ENCODE measurements at places on chromosomes 5 and 9.

DNA sequence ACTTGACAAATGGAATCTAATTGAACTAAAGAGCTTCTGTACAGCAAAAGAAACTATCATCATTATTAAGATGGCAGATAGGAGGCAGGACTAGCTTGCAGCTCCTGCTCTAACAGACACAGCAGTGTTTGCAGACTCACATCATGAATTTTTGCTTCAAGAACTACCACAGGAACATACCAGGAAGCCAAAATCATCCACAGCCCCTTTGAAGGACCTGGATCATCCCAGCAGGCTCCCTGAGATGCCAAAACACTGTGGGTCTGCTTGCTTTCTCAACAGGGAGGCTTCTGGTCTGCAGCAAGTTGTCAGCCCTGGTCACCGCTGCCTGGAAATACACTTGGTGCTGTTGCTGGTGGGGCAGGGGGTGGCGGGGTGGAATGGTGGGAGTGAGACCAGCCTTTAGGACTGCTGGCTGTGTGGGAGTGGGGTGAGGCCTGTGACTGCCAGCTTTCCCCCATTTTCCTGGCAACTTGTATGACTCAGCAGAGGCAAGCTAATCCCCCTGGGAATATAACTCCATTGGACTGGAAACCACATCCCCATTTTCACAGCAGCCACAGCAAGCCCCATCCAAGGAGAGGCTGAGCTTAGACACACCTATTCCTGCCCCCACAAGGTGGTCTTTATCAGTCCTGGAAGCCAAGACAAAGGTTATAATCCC is 533.8 kb upstream of the CYLC2 start:
- DNase-seq = no peak

DNA sequence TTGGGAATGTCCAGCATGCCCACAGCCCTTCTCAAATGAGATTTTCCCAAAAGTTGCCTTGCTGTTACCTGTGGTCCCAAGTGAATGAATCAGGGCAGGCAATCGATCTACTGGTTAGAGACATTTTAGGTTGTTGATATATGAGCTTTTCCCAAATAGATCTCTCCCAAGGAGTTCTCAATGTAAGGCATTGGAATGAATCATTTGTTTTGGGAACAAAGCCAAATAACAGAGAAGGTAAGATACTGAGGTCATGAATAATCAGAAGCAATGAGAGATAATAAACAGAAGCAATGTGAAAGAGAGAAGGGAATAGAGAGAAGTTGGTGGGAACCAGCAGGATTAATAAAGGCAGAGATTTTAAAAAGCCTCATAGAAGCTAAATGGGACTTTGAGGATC is 93.6 kb upstream of the FER start:
- DNase-seq = no peak

DNA sequence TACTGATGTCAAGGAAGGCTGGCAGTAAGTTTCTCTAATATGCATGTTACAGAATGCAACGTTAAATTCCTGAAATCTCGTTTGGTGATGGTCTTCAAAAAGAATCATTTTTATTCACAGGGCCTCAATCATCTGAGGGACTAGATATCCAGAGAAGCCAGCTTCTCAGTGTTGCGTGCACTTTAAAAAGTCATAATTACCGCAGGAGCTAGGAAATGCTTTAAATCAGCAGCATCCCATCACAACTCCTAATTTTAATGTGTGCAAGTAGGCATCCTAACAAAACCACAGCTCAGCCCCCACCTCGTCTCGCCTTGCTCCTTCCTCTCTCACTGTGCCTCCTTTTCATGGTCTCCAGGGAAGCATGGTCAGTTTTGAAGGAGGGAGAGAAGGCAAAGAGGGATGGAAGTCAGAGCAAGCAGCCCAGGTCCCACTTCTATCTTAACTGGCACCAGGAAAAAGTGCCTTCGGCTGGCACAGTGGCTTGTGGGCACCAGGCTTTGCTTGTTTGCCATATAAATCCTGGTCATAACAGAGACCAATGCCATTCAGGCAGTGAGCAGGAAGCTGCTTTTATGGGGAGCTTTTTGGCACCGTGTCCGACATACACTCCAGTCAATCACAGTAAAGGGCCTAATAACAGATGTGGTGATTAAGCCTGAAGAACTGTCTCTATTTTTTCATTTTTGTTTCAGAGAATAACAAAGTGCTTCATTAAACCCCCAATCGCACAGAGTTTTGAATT is 21.4 kb downstream of the MEGF10 start:
- DNase-seq = no peak

GRCh38 chr5:138605254-138605972 is 30.2 kb upstream of the HSPA9 start:
- no peak for DNase-seq

DNA sequence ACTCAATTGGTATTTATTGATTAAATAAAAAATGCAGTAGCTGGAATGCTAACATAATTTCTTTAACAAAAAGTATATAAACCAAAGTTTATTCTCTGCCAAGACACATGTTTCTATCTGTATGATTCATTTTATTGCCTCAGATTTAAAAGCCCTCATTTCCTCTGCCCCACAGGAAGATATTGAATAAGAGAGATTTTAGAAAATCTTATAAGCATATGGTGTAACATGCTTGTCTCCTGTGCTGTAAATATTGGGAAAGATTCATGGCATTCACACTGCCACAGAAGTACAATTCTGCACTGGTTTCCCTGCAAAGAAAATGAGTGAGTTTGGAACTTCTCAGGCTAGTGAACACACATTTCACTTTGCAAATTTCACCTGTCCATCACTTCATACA is 134.9 kb upstream of the FBXL7 start:
- DNase-seq = no peak

- DNase-seq = no peak
Observed at GRCh38 chr5:147898875-147899401, 7.4 kb downstream of the C5orf46 start.

GRCh38 chr9:38357350-38358114 is 35.0 kb upstream of the ALDH1B1 start:
- peak; percentile 38 for DNase-seq

DNA sequence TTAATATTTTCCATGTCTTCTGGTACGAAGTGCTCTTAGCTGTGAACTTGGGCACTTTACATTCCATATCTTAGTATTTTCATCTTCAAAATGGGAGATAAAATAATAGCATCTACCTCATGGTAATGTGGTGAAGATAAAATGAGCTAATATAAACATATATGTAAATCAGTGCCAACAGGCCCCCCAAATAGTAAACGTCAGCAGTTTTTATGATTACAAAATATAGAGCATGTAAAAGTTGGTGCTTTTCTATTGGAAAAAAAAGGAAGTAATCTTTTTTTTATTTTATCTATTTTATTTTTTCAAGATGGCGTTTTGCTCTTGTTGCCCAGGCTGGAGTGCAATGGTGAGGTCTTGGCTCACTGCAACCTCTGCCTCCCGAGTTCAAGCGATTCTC is 291.1 kb upstream of the PRDM9 start:
- no peak for DNase-seq

DNA sequence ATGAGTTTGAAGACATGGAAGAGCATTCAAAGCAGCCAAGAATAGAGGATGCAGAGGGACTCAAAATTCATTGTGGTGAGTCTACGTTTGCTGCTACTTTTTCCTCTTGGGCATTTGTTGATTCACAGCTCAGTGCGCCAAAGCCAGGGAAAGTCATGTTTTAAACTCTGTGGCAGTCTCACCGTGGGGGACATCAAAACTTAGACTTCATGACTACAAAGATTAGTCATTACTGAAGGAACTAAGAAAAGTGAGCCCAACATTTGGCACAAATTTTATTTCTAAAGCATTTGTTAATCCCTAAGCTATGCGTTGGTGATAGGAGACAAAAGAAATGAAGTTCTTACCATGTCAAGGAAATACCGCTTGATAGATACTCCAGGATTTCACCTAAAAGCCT is 73.7 kb upstream of the MTAP start:
- DNase-seq = no peak

GRCh38 chr5:137399911-137400310 is 99.2 kb downstream of the SPOCK1 start:
- DNase-seq = no peak

DNA sequence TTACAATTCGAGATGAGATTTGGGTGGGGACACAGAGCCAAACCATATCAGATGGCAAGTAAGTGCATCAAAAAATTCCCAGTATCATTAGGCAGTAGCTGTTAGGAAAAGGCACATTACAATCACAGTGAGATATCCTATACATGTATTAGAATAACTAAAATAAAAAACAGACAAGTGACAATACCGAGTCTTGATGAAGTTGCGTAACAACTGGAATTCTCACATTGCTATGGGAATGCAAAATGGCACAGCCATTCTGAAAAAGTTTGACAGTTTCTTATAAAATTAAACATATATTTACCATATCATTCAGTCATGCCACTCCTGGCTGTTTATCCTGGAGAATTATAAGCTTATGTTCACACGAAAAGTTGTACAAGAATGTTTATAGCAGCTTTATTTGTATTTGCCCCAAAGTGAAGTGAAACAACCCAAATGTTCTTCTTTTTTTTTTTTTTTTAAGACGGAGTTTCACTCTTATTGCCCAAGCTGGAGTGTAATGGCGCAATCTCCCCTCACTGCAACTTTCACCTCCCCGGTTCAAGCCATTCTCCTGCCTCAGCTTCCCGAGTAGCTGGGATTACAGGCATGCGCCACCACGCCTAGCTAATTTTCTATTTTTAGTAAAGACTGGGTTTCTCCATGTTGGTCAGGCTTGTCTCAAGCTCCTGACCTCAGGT is 93.1 kb upstream of the TLE1 start:
- DNase-seq = no peak

DNA sequence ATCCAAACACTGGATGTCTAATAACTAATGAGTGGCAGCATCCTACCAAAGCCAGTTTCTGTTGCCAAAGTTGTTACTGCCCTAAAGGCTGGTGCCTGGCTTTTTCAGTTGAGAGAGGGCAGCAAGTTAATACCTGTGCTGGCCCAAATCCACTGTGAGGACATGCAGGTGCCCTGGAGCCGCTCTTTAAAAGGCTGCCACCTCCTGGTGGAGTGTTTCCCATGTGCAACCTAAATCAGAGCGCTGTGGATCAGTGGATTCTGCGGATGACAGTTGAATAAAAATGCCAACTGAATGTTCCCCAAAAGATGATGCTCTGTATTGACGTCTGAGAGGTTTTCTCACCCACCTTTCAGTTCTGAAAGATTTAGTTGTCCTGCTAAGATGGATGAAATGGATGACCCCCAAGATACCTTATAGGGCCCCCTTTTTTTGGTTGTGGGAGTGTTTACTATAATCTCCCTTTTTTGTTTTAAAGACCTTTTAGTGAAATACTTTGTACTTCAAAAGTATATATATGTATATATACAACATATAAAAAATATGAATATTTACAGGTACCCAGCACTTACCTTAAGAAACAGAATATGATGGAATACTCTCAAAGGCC is 146.4 kb downstream of the EGFLAM start:
- no peak for DNase-seq

DNA sequence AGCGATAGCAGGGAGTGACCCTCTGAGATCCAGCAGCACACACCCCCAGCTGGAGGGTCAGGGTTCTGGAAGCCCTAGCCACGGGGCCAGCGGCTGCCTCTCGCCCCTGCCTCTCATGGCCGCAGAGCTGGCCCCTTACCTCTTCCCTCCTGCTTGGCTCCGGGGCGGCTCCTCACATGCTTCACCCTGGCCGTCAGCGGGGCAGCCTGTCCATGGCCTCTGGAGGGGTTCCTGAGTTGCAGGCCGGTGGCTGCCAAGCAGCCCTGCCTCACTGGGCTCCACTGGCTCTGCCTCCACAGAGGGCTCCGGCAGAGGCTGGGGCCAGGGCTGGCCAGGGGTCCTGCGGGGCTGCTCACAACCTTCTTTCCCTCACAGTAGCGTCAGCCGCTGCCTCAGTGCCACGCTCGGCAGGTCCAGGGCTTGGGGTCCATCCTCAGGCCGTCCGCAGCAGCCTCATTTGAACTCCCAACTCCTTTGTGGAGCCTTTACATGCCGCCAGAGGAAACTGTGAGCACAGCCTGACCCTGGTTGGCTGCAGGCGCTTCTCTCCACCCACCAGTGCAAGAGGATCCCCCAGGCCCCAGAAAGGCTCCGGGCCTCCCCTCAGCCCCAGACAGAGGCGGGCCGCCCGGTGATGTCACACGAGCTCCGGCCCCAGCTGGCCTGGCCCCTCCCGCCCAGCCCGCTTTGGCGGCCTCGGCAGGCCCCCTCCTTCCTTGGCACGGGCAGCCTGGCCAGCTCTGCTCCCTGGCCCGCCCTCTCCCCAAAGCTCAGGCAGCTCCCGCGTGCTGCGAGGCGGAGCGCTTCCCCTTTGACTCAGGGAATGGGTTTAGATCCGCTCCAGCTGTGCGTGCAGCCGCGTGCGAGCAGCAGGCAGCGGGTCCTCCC is at the start of gene ANGPTL2:
Gene ANGPTL2, minus strand, starts transcription at position 460 of the 888 bp plus-strand sequence. CDS start 13,904 bp downstream, outside the sequence.
- peak; percentile 83 for DNase-seq

Measured in NCI-H1417 (cell line).